ENCODE measurements at places on chromosomes 11 and 22.

DNA sequence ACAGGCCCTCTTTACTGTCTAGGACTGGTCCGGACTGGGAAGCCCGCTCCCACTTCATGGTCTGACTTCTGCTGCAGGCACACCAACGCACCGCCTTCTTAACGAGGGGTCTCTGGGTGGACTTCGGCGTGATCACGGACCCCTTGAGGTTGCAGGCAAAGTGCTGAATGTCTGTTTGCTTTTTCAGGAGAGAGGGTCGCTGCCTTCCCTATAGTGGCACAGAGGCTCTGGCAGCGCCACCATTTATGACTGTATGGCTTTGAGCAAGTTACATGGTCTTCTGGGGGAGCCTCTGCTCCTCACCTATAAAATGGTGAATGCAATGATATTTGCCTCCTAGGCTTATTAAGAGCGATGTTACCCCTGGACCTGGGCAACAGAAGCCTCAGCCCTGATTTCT is 1.4 kb upstream of the SCN4B start:
- DNase-seq: no peak

- DNase-seq: no peak
These were observed 17.7 kb downstream of the CYTH4 start for GRCh38 chr22:37299969-37300509.

- no peak for DNase-seq
These were observed 150.0 kb downstream of the OPCML start for GRCh38 chr11:133382131-133382812.

DNA sequence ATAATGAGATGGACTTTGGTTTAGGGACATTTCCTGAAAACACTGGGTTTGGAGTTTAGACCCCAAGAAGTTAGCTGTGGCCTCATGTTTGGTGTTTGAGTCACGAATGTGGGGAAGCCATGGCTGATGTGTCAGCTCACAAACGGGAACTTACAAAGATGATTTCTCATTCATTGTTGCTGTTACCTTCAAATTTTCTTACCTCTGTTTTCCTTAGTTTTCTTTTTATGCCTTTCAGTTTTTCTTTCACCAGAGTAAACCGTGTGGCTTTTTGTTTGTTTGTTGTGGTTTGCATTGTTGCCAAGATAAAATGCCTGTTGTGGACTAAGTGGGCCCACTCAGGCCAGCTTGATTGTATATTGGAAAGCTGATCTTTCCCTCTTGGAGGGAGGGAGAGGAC is 89.1 kb downstream of the SWAP70 start:
- DNase-seq: peak; percentile 41

- no peak for DNase-seq
These were observed 81.0 kb downstream of the PRR5L start for GRCh38 chr11:36376888-36377758.

Measured in AG04449 (cell line).